ENCODE measurements at places on chromosomes 1 and 21.

GRCh38 chr1:199018471-199019135 lies 379.8 kb downstream of the PTPRC start:
- DNase-seq = no peak

GRCh38 chr1:176778056-176778455 lies 315.1 kb downstream of the PAPPA2 start:
- DNase-seq = no peak

GRCh38 chr1:40784141-40784770 lies 669 bp downstream of the KCNQ4 start:
- DNase-seq = no peak

- DNase-seq = no peak
Measured at GRCh38 chr1:74091371-74091770, 106.6 kb downstream of the LRRIQ3 start.

- DNase-seq = no peak
Measured at GRCh38 chr1:204320382-204320804, 39.3 kb downstream of the PLEKHA6 start.

GRCh38 chr1:235784950-235785349 lies 81.8 kb downstream of the LYST start:
- DNase-seq = no peak

DNA sequence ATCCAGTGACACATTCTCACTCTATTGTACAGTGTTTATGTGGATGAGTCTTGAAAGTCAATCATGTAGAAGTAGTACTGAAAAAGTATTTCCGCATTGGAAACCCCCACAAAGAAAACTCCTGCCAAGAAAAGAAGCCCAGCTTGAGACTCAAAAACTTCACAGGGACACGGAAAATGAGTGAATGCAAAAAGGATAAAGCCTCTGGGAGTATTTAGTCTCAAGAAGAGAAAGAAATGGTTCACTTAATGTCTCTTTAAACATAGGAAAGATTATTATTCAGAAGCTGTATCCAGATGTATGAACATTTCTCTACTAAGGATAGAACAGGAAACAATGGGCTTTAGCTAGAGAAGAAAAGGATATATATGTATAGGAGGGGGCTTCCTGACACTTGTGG lies 304.5 kb downstream of the BARHL2 start:
- no peak for DNase-seq

DNA sequence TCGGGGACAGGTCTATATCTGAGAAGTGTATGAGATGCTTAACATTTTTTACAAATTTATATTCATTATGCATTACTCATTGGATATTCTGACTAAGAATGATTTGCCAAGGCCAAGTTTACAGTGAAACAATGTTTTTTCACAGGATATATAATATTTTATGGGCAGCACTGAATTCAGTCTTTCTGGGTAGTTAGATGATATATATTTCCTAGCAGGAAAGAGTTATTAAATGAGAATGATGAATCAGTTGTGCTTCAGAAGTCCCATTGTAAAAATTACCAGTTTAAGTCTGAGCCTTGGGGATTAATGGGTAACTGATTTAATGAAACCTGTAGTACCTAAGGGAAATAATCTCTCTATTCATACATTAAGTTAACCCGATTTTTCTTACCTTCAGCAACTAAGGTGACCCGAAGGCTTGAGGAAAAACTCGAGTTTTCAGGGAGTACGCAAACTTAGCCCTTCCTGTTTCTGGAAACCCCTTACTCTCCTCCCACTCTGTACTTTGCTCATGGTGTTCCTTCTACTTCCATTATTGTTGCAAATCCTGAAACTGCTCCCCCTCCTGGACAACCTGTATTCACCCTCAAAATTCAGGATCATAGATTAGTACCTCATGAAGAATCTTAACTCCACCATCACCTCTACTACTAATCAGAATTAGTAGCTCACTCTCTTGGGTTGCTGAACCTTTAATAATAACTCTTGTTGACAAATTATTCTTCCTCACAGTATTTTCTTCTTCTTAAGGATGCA lies 135.1 kb downstream of the AK5 start:
- no peak for DNase-seq

DNA sequence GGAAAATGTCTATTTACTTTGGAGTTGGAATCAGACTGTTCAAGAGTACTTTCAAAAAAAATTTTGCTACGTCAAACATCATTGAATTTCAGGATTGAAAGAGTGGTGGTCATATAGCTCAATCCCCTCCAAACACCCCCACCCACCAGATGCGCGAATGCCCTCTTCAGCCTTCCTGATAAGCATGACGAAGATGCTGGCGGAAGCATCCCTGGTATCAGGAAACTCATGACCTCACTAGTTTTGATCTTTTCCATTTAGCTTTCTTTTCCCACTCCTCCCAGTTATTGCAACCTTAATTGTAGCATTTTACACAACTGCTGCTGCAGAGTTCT lies 104.4 kb downstream of the LEPR start:
- DNase-seq = no peak

DNA sequence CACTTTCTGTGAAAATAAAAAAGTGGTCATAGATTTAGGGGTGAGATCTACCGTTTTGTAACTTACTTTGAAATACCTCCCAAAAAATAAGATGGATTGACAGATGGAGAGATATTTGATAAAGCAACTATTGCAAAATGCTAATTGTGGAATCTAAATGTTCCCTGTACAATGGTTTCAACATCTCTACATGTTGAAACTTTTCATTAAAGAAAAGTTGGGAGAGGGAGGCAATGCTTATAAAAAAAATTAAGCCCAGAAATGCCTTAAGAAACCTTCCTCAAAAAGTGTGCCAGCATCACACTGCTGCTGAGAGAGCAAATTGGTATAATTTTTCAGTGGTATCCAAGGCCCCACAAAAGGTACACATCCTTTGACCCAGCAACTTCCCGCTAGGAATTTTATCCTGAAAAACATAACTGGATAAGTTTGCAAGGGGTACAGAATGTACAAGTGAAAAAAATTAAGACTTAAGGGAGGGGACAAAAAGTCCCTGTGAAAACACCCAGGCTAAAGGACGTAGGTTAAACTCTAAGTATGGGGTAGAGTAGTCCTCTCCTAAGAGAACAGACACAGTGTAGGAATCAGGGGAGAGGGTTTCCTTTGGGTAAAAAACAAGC lies 84.3 kb downstream of the TGFBR3 start:
- DNase-seq = no peak

- no peak for DNase-seq
Measured at GRCh38 chr1:33927721-33928120, 63.8 kb downstream of the HMGB4 start.

DNA sequence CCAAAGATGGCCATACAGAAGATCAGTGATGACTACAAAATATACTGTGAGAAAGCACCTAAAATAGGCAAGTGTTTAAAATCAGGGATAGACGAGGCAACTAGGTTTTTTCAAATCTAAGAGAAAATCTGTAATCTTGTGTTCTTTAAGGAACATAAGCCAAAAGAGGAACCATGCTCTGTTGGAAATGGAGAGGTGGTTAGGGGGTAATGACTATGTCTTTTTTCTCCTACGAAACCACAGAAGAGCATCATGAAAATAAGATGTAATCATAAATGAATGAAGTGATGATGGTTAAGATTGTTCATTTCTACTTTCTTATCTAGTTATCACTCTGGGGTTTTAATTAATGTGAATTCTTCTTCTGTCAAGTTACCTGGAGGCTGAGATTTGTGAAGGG lies 43.1 kb downstream of the RGSL1 start:
- no peak for DNase-seq

GRCh38 chr1:53567851-53568250 lies 108.7 kb downstream of the DMRTB1 start:
- peak; percentile 52 for DNase-seq

DNA sequence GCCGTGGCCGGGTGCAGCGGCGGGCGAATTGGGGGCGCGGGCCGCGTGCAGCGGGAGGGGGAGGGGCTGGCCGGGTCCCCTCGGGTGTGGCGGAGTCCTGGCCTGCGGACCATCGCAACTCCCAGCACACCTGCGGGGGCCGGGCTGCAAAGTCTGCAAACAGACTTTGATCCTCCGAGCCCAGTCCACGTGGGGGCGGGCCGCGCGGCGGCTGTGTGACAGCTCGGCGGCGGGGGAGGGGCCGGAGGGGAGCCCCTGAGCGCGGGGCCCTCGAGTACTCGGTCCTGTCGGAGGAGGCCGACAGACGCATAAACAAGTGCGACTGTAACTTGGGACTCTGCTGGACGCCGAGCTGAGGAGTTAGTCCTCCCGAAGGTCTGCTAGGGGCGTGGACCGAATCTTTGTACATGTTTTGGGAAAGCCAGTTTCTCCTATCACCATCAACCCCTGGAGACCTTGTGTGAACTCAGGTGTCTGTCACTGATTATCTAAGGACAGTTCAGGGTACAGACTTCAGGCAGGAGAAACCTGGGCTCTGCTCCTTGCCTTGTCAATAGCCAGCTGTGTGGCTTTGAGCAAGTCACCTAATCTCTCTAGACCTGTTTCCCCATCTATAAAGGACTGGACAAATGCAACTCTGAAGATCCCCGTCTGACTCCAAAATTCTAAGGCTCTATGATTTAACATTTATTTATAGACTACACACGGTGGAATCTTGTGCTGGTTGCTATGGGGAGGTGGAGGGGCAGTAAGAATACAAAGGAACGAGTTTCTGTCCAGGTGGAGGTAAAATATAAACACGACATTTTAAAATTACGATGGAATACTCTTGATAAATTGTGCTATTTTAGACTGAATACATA lies 710 bp upstream of the SLC30A1 start:
- DNase-seq = no peak

GRCh38 chr21:32492376-32492775 lies 79.9 kb downstream of the EVA1C start:
- no peak for DNase-seq

DNA sequence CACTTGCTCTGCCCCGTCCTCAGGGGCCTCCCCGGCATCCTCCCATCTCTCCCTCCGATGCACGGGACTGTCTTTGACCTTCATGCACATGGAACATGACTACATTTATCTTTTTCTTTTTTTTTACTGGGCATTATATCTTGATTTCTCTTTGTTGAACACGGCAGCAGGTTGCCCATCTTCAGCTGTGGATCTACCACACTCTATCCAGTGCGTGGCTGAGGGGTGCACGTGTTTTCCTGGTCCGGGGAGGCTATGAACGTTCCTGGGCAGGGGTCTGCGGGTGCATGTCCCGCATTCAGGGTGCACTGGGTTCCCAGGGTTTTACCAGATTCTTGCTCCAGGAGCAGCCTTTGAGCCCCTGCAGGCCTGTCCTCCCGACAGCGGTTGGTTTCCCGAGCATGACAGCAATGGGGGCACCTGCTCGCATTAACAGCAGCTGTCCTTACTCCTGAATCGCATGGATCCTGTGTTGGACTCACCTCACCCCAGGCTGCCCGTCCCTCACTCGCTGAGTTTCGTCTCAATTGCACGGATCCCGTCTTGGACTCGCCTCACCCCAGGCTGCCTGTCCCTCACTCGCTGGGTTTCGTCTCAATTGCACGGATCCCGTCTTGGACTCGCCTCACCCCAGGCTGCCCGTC lies 7.4 kb downstream of the POFUT2 start:
- DNase-seq = peak; percentile 76

DNA sequence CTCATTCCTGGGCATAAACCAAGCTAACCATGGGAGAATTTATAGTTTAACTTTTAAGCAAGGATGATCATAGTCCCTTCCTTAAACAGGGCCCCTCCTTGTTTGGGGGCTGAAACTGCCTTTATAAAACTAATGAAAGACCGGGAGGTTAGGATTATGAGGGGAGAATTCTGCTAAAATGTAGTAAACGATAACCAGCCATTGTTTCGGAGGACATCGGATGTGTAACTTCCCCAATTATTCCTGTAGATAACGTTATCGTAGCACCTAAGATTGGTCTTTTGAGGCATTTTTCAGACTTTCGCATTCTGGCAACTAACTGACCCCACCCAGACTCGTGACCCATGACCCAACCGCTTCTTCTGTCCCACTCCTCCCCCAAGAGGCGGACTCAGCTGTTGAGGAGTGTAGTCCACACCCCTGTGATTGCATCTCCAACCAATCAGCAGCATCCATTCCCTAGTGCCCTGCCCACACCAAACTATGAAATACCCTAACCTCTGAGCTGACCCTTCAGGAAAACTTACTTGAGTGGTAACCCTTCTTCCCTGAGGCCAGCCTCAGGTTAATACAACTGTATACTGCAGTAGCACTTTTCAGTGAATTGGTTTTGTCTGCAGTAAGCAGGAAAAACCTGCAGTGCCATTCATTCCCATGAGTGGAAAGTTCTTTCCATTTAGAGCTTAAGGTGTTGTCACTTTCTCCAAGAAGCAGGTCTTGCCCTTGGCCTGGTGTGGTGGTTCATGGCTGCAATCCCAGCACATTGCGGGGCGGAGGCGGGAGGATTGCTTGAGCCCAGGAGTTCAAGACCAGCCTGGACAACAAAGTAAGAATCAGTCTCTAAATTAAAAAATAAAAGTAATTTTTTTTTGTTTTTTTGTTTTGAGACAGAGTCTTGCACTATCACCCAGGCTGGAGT lies 823 bp upstream of the SYF2 start:
- peak; percentile 94 for DNase-seq
